ENCODE measurements at places on chromosomes 2 and 18.

- no peak for DNase-seq
These were observed 72.5 kb downstream of the FAM210A start for GRCh38 chr18:13653746-13654433.

DNA sequence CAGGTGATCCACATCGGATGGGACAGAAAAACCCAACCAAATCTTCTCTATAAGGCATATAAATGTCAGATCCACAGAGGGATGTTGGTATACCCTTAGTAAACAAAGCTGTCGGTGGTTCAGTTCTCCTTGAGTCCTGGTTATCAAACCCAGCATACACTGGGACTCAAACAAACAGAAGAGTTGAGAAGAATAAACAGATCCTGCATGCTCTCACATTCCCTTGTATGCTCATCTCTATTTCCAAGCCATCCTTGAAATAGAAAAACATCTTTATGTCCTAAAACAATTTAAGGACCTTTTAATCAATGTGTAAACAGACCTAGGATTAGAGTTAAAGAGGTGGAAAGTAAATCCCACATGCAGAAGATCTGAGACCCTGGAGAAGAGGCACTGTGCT is 19.8 kb upstream of the HK2 start:
- no peak for DNase-seq

DNA sequence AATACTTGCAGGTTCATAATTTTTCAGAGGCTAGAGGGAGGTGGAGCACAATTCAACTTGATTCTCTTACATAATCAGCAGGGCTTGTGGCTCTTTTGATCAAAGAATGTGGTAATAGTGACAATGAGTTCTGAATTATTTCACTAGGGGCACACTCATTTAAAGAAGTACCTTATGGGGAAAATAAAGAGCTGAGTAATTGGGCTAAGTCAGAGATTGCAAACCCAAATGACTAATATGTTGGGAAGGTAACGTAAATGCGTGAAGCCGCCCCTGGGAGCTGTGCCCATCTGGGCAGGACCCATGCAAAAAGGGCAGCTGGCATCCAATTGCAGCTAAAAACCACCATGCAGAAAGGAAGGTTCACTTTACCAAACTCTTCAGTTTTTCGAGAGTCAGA is 35.3 kb downstream of the NCKAP5 start:
- DNase-seq: no peak

- no peak for DNase-seq
These were observed 31.4 kb upstream of the TMEM177 start for GRCh38 chr2:119647440-119648169.

DNA sequence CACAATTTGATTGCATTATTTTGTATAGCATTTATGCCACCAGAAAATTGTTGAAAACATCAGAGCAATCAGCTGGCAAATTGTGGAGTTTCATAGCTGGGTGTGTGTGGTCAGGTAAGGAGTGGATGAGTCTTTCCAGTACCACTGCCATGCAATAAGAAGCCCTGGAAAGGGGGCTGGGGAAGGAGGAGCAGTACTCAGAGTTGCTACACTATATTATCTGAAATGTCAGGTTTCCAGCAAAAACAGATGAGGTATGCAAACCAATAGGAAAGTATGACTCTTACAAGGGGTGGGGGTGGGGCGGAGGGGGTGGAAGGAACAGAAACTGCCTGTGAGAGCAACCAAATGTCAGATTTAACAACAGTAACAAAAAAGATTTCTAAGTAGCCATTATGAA is 112.2 kb downstream of the SOS1 start:
- DNase-seq: no peak

- DNase-seq: no peak
These were observed 604 bp downstream of the COQ10B start for GRCh38 chr2:197453914-197454398.

DNA sequence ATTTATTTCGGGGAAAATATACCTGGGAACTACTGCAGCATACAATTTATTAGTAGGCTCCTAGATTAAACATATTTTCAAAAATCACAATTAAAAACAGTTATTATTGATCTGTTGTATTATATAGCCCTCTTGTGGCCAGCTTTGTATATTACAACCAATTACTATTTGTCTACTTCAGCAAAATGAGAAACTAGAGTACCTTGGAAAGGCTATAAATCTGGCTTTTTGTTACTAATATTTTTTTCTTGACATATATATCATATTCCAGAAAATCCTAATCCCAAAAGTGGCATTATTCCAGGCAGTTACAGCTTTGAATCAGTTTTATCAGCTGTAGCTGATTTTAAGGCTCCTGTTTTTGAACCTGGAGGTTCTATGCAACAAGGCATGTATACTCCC is 101.2 kb downstream of the UBR3 start:
- DNase-seq: no peak

DNA sequence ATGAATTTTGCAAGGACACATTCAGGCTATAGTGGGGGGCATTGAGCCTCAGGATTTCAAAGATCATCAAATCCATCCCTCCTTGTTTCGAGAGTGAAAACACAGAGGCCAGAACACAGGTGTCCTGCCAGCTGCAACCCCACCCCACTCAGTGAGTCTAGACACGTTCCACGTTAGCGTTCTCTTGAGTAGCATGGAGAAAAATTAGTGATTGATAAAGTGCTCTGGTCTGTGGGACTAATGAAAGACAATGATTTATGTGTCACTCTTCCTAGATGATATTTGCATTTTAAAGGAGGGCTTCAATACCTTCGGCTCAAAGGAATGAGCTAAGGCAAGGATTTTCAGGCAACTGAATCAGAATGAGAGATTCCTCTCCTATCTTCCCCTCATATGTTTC is 43.8 kb downstream of the SLC4A3 start:
- no peak for DNase-seq

DNA sequence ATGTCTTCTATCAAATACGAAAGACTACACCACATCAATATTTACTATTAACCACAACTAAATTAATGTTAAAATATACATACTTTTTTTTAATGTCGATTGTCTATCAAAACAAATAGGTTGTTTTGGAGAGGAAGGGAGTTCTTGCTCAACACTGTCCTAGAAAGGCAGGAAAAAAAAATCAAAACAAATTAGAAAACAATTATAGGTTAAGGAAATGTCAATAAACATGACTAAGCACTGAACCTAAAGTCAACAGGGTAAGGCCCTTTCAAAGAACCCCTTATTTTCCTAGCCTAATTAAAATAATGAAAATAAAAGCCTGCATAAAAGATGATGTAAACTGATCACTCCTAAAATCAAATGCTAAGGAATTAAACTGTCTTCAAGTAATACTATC is 2.8 kb downstream of the CEP76 start:
- no peak for DNase-seq

DNA sequence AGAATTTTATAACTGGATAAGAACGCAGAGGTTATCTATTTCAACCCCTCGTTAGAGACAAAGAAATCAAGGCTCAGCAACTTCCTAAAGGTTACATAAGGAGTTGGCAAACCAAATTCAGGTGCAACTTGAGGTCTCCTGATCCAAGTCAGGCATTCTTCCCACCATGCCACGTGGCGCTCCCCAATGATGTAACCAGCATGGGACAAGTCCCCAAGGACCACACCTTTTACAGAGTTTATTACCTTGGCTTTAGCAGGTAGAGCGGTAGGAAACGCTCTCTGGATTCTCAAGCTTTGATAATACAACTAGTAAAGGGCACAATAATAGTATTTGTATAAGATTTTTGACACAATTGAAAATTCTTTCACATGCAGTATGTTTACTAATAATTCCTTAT is 26.7 kb upstream of the MBOAT2 start:
- DNase-seq: no peak

DNA sequence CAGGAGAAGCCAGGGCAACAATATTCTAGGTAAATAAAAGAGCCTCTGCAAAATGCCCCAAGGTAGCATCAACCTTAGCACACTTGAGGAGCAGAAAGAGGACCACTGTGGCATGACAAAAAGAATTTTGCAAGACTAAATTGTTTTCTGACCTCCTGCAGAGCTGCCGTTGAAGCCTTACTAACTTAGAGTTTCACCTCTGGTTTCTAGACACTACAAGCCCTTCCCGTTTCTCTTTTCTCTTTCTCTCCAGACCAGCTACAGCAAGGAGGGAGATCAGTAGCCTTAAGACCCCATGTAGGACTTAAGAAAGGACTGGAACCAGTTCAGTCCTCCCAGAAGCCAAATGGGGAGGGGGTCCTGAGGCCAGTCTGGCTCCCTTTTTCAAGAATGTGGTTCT is 73.3 kb upstream of the SP3 start:
- no peak for DNase-seq

GRCh38 chr2:57602733-57603132 is 443.9 kb upstream of the VRK2 start:
- DNase-seq: no peak

DNA sequence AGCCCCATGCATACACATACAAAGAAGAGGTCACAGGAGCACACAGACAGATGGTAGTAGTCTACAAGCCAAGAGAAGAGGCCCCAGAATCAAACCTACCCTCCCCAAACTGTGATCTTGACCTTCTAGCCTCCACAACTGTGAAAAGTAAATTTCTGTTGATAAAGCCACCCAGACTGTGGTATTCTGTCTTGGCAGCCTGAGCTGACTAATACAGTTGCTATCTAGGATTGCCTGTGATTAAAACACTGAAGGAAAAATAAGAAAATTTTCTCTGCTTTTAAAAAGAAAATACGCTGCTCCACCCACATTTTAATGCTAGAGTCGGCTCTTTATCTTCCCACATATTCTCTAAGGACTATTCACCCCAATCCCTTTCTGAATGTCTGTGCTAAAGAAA is 143.7 kb upstream of the TMEM200C start:
- no peak for DNase-seq

- no peak for DNase-seq
These were observed 48.2 kb downstream of the PAX8 start for GRCh38 chr2:113230531-113230930.

GRCh38 chr2:238528953-238529781 is 102.4 kb downstream of the ASB1 start:
- DNase-seq: no peak

DNA sequence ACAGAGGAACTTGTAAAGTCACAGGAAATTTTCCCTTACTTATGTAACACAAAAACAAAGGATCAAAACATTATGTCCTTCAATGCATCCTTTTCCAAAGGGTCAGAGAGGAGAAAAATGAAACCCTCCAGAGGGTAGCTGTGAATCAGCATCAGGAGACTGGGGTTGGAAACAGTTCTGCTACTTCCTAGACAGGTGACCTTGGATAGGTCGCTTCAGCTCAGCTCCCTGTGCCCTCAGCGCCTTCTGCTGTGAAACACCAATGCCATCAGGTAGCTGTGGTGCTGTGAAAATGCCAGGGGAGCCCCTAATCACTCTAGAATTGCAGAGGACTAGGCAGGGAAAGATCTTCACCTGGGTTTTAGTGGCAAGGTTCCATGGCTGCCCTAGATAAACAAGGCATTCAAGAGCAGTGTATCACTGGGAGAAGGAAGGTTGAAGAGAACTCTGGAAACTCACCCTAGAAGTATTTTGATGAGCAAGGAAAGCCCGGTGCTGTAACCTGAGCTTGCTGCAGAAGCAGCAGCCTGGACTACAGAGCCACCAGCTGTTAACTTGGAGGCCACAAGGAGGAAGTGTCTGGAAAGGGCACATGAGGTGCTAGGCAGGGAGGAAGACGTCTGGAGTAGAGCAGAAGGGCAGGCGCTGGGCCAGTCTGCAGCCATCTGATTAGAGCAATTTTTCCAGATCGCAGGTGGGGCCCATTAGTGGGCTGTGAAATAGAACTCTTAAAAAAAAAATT is 100.7 kb upstream of the MCFD2 start:
- DNase-seq: no peak

DNA sequence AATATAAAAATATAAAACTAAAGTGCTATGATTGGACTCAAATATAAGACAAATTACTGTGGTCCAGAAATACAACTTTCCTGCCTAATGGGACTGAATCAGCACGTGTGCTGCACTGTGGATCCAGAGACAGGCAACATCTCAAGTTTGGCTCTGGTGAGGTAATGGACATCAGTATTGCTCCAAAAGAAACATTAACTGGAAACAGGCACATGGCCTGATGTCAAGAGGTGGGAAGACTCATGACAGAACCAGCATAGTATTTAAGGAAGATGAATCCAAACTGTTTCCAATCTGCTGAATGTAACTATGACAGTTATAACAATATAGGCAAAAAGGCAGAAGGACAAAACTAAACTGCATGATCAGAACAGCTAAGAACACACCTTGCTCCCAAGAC is 354.6 kb downstream of the FSIP2 start:
- no peak for DNase-seq

- no peak for DNase-seq
These were observed 21.7 kb upstream of the BAZ2B start for GRCh38 chr2:159637988-159638501.

- no peak for DNase-seq
These were observed 313.6 kb upstream of the CDH20 start for GRCh38 chr18:61019338-61020301.

- no peak for DNase-seq
These were observed 49.4 kb upstream of the TGFA start for GRCh38 chr2:70603066-70603465.

DNA sequence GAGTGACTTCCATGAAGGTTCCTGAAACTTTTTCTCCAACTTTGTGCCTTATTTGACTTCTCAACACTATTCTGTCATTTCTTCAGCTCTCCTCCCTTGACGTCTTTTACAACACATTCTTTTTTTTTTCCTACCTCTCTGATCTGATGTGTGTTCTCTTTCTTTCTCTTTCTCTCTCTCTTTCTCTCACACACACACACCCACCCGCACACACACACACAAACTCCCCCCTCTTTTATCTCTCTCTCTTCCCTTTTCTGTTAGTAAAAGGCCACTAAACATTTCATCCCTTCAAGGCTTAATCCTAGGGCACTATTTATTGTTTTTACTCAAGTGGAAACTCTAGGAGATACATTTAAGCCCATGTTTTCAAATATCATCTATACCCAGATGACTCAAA is 107.8 kb upstream of the CNTNAP5 start:
- no peak for DNase-seq

DNA sequence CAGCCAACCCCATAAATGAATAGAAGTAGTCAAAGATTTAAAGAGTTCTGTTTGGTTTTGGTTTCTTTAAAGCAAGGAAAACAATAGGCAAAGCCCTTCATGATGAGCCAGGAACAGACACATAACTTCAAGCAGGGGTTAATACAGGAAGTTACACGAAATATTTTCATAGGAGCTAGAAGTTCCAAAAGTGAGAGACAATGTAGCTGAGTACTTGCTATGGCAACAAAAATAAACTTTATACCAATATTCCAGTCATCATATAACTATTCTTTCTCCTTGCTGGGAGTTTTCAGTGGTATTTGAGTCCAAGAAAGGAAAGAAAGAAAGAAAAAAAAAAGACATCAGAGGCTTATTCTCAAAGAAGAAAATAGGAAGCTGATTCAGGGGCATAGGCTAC is 56.2 kb downstream of the COBLL1 start:
- no peak for DNase-seq

GRCh38 chr2:146927080-146927711 is 917.6 kb upstream of the ACVR2A start:
- DNase-seq: no peak

GRCh38 chr2:15733867-15734673 is 142.4 kb downstream of the DDX1 start:
- DNase-seq: no peak

DNA sequence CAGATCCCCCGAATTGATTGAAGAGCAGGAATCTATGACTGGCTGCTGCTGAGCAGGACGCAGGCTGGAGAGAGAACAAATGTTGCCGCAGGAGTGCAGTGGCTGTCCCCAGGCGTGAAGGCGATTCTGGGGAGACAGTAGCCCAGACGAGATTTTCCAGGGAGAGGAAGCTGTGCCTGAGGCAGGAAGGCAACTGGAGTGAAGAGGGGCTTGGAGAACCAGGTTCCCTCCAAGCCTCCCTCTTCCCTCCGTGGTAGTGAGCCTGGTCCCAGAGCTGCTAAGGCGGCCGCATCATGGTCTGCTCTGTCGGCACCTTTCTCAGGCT is 1.3 kb upstream of the NPPC start:
- no peak for DNase-seq

- DNase-seq: no peak
These were observed 29.2 kb downstream of the WIPF1 start for GRCh38 chr2:174568425-174568824.

Measured in stimulated activated CD8-positive, alpha-beta memory T cell treated with anti-CD3 and anti-CD28 coated beads, Interleukin-4, amount 100 ng/mL, for 4 hours (primary cell).